ENCODE measurements at places on chromosomes 6 and 20.

- DNase-seq = no peak
These were observed 4.0 kb downstream of the TNFRSF6B start for GRCh38 chr20:63700199-63701050.

- DNase-seq = peak; percentile 68
These were observed 7.5 kb upstream of the GGTLC1 start for GRCh38 chr20:23995905-23996666.

GRCh38 chr6:110246378-110246777, 66.2 kb downstream of the CDC40 start:
- no peak for DNase-seq

DNA sequence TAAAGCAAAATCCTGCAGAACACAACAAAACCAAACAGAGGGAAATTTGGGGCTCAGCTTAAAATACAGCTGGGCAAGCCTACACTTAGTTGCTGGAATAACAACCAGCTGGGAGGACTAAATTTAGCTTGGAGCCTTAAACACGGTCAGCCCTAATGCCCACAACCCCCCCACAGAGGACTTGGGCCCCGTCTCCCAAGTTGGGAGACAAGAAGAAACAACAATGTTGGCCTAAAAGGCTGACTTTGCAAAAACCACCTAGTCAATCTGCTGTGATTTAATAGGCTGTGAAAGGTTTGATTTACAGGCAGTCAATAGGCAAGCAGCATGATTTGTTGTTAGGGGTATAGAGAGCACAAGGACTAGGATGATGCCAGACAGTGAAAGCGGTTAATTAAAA, 40.3 kb upstream of the ARMC2 start:
- no peak for DNase-seq

All from activated CD8-positive, alpha-beta memory T cell treated with anti-CD3 and anti-CD28 coated beads, Interleukin-2, amount 50 U/mL, for 4 hours (primary cell).